AG08396 (cell line): ENCODE measurements at places on chromosomes 7 and 10.

DNA sequence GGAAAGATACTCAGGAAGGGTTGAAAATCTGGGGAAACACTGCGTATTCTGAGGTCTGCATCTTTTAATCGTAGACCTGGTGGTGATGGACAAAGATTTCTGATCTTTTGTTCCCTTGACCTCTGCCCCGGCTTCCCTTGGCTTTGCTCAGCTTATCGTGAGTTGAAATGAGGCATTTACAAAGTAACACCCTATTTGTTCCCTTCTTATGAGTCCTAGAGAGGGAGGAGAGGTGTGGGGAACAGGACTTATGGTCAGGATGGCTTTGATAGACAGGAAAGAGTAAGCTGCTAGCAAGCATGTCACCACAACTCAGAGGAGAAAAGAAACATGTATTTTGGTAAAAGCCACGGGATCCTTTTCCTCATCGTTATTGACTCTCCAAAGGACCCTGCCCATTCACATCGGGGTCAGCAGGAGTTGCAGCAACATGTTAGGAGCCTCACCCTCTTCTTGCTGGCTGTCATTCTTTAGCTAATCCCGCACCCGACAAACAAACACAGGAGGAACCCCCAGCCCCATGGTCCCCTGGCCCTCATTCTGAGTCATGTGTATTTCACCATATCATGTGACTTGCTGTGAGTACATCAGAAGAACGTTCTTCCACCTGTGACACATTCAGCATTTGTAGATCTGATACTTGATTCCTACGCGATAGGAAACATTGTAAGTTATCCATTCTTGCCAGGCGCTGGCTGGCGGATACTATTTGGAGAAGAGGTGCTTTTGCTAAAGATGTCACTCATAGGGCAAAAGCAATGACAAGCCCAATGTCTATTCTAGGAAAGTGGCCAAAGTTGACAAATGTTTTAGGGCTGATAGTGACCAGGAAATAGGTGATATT is 170.1 kb downstream of the RTKN2 start:
- DNase-seq: no peak

DNA sequence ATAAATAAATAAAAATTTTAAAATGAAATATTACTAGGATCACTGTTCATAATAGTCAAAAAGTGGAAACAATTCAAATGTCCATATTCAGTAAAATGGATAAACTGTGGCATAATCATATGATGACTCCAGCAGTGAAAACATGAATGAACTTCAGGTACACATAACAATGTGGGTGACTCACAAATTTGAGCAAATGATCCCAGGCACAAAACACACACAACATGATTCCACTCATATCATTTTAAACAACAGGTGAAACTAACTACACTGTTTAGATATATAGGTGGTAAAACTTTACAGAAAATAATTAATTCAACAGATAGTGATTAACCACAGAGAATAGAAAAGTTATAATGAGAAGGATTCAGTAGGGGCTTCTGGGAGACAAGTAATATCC is 14.7 kb upstream of the SAMD8 start:
- DNase-seq: no peak

GRCh38 chr10:48516911-48517310 is 88.0 kb downstream of the ARHGAP22 start:
- DNase-seq: no peak

- DNase-seq: no peak
Measured at GRCh38 chr7:73890555-73891147, 29.7 kb downstream of the TMEM270 start.

DNA sequence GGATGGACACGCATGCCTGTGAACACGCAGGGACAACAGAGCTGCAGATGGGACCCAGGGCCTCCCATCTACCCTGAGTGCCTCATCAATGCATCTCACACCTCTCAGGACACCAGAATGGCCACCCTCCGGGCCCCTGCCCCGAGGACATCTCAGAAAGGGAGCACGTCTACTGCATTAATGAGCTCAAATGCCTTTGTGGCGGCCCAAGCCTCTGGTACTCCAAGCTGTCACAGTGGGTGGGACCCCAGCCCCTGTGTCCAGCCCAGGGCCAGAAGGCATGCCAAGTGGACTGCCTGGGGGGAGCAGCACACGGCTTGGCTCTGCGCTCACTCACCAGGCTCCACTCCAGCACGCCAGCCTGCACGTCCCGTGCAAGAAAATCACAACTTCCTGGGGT is 52.0 kb downstream of the TCERG1L start:
- DNase-seq: no peak

GRCh38 chr10:71487726-71488125 is 91.0 kb downstream of the CDH23 start:
- no peak for DNase-seq

DNA sequence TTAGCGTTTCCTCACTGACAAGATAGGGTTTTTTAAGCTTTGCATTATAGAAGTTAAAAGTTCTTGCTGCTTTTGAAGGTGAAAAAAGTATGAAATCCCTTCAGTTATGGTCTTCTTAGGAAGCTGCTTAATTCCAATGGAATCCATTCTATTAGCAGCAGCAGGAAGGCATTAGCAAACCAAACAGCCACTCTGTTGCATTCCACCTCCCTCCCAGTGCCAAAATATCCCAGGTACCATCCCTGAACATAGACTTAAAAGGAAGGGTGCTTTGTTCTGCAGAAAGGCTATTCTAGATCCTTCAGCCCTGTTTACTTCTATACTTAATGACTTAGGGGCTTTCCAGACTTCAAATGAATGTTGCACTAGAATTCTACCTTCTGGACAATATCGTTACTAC is 23.8 kb downstream of the ENO4 start:
- no peak for DNase-seq

DNA sequence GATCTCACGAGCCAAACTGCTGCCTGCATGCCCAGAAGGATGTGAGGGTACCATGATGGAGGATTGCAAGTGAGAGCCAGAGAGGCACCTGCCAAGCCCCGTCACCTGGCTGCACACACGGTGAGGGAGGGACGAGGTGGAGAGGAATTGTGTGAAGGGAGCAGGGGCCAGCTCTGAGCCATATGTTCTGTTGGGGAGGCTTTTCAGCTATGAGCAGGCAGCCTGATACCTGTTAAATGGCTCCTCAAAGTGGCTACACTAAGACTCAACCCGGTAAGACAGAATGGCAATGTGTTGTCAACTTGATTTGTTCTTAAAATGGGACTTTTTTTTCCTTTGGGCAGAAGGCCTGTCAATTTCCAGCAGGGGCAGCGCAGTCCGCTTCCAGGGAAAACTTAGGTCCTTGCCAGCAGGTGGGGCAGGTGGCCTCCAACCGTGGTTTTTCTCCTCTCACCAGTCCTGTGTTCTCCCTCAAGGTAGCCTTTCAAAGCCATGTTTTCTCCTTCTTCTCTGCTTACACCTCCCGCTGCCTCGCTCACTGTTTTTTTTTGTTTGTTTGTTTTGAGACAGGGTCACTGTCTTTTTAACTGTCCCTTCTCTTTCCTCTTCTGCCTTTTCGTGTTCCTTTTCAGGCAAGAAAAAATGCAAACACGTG is 57.7 kb upstream of the ZNRF2 start:
- DNase-seq: no peak

DNA sequence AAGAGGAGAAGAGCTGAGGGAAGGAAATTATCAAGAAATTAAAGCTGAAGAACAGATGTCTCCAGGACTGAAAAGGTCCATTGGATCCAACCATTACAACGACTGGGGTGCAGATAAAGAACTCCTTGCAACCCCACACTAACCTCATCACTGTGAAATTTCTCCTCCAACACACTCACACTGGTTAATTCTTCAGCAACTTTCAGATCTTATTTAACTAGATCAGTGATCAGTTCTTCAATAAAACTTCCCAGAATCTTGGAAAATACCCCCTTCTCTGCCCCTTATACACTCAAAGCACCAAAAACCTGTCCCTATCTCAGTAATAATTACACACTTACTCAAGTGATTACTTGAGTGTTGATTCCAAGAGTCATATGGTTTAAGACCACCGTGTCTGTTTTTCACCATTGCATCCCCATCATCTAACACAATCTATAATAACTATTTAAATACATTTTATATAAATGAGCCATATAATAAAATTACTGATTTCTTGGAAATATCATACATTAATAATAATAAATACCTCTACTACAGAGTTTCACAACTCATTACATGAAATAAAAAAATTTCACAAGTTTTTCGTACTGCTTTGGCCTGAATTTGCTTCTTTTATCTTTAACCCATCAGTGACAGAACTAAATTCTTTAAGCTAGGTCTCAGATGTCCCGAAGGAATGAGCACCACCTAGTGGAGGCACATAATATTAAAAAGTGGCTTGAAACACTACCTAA is 123.7 kb downstream of the MPP7 start:
- DNase-seq: peak; percentile 28

DNA sequence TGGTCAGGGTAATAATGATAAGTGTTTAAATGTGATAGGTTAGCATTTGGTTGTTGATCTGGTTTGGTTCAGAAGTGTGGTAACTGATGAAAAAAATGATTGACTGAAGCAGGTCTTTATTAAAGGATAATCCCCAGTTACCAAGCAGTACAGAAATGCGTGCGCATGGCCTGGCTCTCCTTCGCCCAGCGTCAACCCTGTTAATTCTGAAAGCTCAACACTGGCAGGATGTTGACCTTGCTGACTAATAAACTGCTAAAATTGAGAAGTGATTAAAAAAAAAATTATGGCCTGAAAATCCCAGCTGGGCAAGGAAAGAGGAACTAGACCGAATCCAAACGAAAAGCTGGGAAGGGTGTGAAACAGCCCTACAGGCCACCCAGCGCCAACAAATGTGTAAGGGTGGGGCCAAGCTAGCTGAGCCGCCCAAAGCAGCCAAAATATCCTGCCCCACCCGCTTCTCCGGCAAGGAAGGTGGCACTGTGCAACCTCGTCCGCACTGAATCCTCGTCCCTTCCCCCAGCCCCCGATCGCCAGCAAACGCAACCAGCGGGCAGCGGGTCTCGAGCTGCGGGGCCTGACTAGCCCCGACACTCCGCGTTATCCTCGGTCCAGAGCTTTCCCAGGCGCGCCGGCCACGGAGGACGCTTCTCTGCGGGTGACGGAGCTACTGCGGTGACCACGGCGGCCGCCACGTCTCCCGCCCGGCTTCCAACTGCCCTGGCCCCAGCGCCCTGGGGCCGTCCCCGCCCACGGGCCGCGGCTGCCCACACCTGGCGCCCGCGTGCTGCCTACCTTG is 561 bp downstream of the SHTN1 start:
- DNase-seq: peak; percentile 45

GRCh38 chr10:70950801-70951200 is 62.4 kb upstream of the PCBD1 start:
- no peak for DNase-seq

DNA sequence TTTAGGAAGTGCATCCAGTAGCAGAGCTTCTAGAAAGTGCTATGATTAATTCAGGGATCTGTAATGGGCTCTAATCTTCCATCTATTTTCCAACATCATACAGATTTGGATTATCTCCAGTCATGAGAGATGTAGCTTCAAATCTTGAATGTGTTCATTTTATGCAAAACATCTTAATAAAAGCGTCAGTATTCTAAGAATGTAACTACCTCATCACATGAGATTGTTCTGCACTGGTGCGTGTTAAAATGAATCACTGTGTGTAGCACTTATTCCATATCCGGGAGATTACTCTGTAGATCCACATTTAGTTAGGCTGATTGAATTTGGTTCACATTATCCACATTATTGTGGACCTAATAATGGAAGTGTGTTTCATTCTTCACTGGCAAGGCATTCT is 344.9 kb upstream of the CHRM2 start:
- peak; percentile 4 for DNase-seq

GRCh38 chr10:16847644-16848043 is 30.4 kb upstream of the RSU1 start:
- DNase-seq: peak; percentile 26

GRCh38 chr7:23700046-23700445 is 10.0 kb upstream of the STK31 start:
- no peak for DNase-seq

- DNase-seq: no peak
Measured at GRCh38 chr7:25857376-25858067, 294.5 kb upstream of the NFE2L3 start.

- DNase-seq: peak; percentile 78
Measured at GRCh38 chr10:97689559-97690020, 2.5 kb upstream of the AVPI1 start.

DNA sequence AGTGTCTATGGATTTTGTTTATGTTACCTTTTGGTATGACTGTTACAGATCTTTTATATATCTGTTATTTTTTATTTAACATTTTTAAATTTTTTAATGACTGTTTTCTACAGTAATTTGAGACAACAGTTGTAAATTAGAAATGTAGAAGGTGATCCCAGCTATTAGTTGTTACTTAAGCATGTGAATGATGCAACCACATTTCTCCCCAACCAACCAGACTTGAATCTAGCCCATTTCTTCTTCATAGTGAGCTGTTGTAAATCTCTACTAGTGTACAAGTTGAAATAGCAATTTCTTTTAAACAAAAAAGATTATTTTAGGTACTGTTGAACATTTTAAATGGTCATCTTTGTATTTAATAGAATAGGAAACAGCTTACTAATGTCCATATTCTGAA is 18.0 kb downstream of the TMEM106B start:
- no peak for DNase-seq

DNA sequence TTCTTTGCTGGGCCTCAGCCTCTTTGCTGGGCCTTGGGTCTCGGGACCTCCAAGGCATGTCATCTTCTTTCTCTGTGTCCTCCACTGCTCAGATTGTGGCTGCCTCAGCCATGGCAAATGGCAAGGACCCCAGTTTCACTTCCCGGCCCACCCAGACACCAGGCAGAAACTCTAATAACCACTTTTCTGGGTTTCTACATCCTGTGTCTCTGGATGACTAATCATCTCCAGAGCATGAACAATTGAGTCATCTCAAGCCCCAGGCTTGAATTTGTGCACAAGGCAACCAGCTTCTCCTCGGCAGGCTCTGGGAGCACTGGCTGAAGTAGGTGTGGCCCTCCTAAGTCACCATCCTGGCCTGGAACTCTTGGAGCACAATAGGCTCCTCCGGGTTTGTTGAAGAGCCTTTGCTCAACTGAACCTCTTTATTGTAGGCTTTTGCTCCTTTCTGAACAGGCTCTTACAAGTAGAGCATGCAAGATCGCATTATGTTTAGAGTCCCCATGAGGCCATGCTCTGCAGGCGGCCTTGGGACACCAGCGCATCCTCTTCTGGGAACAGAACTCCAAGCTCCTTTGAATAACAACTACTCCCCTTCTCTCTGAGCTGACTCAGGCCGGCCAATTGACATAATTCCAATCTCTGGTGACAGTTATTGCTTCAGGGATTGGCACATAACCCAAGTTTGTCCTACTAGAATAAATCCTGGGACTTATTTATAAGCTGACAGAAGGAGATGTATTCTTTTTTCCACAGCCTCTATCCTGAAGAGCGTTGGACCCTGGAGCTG is 218.1 kb downstream of the WDR11 start:
- DNase-seq: no peak

GRCh38 chr10:127157089-127157488 is 39.3 kb downstream of the INSYN2A start:
- DNase-seq: no peak

- DNase-seq: no peak
Measured at GRCh38 chr10:120385992-120386391, 71.0 kb upstream of the PLPP4 start.

GRCh38 chr10:59388671-59388976 is 26.3 kb upstream of the FAM13C start:
- no peak for DNase-seq

GRCh38 chr7:138565451-138566114 is 105.5 kb downstream of the TRIM24 start:
- no peak for DNase-seq
